ENCODE measurements at places on chromosomes 6 and 20.

DNA sequence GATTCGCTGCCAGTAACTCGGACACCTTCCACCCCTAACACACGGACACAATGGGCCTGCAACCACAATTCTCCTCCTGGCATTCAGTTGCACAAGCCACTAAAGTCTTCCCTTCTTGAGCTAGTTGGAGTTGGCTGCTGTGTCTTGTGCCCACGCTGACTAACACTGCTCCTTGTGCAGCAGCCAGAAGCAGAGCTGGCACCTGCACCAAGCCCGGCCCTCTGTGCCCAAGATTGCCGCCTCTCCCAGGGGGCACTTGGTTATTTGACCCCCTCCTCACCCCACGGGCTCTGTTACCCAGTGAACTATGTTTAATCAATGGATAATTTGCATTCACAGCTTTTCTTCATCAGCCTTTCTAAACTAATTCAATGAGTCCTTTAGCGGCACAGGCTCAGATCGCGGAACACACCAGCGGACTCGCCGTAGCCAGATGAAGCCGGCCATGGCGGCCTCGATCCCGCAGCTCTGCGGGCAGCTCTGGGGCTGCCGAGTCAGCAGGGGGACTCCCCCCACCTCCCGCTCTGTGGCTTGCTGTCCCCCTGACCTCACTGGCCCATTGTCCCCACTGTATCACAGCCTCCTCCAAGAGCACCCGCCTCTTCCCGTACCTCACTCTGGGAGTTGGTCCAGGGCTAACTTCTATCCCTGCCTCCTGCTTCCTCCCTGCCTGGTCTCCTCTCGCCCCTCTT, 94.8 kb upstream of the AFDN start:
- DNase-seq: no peak

DNA sequence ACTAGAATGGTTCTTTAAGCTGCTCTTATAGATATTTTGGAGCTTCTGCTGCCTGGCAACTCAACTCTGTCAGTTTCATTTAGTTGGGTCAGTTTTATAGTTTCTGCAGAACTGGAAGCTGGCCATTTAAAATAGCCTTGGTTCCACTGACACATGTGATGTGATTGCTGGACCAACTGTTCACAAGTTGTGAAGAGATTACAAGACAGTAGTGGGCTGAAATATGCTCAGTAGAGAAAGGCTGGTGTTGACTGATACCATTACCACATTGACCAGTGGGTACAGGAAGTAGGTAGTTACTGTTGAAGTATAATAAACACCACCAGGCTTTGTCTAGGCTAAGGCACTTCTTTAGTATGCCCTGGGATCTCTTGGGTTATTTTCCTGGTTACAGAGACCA, 39.0 kb downstream of the BCKDHB start:
- no peak for DNase-seq

GRCh38 chr6:81098109-81098814, 654.2 kb downstream of the TENT5A start:
- DNase-seq: no peak

- peak; percentile 31 for DNase-seq
These were observed 157.5 kb downstream of the GRM4 start for GRCh38 chr6:33988121-33989015.

DNA sequence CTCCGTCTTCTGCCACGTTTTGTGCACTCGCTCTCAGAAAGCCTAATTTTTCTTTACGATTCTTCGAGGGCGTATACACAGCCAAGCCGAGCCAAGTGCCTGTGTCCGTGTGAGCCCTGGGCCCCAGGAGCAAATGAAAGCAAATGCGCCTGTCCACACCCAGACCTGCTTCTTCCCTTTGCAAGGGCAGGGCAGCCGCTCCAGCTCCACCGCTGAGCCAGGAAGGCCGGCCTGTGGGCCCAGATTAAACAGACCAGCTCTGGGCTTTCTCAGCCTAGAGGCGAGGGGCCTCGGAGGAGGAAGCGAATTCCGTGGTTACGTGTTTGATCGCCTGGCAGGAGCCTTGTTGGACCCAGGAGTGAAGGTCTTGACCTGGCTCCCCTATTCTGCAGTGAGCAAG, 184.6 kb downstream of the SMOC2 start:
- DNase-seq: no peak

DNA sequence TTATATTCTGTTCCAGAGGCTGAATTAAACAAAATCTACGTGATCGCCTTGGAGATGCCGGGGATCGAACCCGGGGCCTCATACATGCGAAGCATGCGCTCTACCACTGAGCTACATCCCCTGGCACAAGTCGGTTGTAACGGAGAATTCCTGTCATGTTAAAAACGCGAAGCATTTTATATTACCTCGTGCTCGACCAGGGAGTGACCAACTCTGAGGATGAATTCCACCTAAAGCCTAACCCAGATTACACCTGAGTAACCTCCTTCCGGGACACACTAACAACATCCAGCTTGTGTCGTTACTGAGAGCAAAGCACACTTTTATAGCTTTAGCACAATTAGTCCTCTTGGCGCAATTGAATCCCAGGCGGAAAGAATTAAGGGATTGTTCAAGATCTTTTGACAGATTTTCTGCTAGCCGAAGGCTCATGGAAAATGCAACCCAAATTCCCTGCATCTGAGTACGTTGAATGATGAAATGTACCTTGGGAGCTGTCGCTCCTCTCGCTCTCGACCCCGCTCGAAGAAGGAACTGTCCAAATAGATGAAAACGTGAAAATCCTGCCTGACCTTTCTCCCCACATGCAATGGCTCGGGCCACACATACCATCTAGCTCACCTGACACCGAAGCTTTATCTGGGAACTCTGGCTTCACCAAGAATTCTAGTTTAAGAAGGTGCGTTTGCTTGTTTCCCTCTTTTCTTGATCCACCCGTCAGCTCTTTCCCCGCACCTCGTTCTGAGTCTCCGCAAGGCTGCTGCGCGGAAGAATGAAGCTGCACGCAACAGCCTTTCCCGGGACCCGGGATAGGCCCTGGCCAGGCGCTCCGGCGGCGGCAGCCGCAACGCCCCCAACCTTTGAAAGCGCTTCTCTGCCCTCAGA, 148.3 kb downstream of the GPX5 start:
- DNase-seq: peak; percentile 70

DNA sequence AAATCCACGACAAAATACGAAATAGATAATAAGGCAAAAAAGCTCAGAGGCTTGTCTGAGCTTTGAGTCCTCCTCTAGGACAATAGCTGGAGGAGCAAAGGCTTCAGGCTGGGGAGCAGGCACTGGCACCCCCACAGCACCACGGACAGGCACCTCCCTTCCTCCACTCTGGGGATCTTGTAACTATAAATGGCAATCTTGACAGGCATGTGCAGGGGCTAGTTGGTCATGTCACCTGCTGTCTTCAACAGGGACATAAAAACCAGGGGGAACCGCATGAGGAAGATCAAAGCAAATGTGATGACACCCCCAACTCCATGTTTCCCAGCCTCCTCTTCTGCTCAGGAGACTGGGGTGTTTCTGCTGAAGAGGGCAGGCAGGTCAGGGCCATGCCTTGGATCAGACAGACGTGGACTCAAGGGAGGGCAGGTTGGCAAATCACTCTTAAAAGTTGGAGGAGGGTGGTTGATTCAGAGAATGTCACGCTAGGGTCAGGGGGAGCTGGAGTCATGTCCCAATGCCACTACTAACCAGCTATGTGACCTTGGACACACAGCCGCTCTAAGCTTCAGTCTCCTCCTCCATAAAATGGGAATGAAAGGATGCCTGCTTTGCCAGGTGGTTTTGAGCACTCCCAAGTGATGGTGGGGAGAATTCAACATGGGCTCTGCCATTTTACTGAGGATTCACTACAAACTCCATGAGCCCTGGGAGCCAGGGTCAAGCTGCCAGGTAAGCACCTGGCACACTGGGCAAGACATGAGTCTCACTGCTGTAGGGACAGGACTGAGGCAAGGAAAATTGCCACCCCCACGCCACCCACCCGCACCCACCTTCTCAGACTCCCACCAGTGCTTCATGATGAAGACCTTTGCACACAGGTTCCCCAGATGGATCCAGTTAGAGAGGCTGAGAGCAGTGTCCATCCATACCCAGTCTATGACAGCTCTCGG, 48.0 kb downstream of the NPEPL1 start:
- no peak for DNase-seq

GRCh38 chr6:44084231-44085014, 42.8 kb downstream of the MRPL14 start:
- DNase-seq: no peak

- DNase-seq: no peak
These were observed 23.2 kb upstream of the COL19A1 start for GRCh38 chr6:69843189-69843588.

DNA sequence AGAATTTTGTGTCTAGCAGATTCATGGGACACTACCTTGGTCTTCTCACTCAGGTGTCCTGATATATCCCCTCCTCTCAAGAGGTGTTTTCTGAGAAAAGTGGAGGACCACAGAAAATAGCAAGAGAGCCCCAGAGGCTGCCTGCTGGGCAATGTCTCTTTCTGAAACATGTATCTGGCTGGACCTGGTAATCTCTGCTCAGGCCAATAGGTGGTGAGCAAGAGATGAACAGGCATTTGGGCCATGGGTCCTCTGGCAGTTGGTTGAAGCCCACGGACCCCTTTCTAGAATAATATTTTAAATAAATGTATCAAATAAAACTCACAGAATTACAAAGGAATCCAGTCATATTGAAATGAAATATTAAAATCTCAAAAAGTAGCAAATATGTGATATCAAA, 8.8 kb upstream of the THBD start:
- DNase-seq: no peak

DNA sequence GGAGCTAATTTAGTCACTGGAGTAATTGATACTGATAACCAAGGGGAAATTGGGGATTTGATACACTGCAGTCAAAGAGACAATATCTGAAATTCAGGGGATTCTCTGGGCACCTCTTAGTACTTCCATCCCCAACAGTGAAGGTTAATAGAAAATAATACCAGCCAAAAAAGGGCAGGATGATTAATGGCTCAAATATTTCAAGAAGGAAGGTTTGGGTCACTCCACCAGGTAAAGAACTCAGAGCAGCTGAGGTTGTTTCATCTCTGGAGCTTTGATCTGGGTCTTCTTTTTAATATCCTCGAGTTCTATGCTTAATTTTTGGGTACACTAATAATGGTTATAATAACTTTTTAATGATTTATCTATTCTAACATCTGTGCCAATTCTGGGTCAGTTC, 70.8 kb downstream of the CDKAL1 start:
- no peak for DNase-seq

DNA sequence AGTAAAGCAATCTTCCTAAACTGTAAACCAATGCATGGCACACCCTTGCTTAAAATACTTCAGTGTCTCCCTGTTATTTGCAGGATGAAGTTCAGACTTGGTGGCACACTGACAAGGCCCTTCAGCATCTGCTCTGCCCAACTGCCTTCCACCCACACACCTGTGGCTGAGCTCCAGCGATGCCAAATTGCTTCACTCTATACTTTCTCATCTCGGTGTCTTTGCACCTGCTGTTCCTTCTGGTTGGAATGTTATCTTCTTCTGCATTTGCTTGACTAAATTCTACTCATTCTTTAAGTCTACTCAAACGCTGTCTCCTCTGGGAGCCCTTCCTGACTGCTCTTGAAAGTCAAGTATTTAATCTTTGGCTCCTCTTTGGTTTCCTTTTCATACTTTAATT, 100.1 kb upstream of the SUPT3H start:
- peak; percentile 58 for DNase-seq

GRCh38 chr6:20317430-20317829, 84.2 kb upstream of the E2F3 start:
- no peak for DNase-seq
